ENCODE measurements at places on chromosomes 6 and 20.

DNA sequence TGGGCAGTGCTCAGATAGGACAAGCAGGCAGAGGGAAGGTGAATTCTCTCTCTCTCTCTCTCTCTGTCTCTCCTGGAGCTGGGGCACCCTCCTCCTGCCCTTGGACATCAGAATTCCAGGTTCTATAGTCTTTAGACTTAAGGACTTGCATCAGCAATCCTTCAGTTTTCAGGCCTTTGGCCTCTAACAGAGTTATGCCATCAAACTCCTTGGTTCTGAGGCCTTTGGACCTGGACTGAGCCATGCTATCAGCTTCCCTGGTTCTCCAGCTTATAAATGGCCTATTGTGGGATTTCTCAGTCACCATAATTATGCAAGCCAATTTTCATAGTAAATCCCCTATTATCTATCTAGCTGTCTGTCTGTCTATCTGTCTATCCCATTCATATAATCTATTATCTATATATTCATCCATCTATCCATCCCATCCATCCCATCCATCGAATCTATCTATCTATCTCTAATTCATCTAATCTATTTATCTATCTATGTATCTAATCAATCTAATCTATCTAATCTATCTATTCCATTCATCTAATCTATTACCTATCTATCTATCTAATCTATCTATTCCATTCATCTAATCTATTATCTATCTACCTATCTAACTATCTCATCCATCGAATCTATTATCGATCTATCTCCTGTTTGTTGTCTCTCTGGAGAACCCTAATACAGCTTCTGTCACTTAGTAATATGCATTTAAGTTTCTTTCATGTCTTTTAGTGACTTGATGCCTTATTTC is 48.2 kb upstream of the HIVEP1 start:
- no peak for DNase-seq

DNA sequence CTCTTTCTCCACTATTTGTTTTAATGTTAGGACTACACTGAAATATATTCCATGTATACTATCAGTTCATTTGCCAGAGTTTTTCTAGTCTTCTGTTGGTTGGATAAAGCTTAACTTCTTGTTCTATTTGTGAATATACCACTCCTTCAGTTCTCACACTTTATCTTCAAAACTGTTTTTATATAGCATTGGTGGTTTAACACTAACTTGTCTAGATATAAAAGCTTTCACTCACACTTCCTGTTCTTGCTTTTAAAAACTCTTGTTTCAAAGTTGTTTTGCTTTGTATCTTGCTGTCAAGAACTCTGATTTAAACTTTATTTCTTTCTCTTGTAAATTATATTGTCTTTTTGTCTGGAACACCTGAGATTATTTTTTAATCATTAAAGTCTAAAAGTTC is 226.8 kb upstream of the TENT5A start:
- no peak for DNase-seq

DNA sequence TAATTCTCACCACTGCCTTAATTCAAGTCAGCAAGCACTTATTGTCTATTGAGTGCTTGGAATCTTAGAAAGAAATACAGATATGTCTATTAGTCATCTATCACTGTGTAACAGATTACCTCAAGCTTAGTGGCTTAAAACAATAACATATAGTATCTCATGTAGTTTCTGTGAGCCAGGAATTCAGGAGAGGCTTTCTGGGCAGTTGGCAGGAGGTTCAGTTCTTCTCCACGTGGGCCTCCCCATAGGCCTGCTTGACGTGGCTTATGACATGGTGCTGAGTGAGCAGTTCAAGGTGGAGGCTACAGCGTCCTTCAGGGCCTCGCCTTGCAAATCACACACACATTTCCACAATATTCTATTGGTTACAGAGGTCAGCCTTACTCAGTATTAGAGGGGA is 69.7 kb downstream of the DTD1 start:
- no peak for DNase-seq

DNA sequence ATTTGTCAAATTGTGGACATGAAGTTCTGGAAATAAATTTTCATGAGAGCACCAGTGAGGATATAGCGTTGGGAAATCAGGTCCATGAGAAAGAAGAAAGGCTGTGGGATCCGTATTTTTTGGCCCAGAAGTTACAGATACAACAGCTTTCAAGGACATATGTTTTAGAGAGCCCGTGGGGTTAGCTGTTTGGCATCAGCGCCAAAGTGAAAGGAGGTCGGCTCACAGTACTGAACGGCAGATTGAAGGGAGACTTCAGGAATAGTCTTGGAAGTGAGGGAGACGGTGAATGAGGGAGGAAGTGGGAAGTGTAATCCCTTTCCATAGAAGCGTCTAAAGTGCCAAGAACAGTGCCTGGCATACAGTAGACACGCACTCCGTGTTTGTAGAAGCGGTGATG is 31.8 kb downstream of the ZDHHC14 start:
- no peak for DNase-seq

- no peak for DNase-seq
Measured at GRCh38 chr20:2703716-2704475, 11.3 kb downstream of the EBF4 start.

DNA sequence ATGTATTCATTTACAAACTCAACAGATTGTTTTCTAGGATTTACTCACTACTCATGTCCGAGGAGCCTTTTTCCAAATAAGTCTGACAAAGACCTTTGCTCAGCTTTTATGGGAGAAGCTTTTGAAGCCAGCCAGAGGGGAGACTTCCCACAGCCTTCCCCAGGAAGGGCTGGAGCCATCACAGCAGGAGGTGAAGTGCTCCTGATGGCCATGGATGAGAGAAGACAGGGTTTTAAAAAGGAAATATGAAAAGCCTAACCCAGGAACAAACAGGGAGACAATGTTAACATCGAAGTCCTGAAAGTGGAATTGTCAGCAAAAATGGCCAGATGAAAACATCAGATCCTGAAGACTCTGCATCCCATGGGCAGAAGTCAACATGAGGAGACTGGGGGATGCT is 11.6 kb upstream of the TAGAP start:
- no peak for DNase-seq

DNA sequence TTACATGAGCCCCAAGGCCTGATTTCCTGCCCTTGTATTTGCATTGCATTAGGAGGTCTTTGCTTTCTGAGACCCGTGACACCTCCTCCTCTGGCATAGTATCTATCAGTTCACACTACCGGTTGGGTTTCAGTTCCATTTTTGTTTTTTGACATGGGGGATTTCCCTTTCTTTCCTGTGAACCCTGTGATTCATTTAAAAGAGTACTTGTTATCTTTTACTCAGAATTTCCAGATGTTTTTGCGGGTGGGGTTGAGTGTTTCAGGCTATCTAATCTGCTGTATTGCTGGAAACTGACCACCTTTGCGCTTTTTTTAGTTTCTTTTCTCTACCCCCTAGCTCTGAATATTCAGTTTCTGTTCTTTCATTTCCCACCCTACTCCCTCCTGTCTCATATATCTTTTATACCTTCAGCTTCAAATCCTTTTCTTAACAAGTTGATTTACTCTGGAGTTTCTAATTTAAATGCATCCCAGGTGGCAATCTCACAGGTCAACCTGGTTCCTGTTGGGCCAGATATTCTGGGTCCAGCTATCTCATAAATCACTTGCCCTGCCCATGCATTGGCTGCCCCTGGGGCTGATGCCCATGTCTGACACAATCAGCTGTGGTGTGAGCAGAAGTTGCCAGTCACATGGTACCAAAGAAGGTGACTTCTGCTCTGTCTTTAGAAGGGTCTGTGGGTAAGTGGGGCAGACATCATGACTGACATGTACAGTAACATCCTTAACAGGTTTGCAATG is 14.3 kb upstream of the NCOA3 start:
- peak; percentile 47 for DNase-seq

DNA sequence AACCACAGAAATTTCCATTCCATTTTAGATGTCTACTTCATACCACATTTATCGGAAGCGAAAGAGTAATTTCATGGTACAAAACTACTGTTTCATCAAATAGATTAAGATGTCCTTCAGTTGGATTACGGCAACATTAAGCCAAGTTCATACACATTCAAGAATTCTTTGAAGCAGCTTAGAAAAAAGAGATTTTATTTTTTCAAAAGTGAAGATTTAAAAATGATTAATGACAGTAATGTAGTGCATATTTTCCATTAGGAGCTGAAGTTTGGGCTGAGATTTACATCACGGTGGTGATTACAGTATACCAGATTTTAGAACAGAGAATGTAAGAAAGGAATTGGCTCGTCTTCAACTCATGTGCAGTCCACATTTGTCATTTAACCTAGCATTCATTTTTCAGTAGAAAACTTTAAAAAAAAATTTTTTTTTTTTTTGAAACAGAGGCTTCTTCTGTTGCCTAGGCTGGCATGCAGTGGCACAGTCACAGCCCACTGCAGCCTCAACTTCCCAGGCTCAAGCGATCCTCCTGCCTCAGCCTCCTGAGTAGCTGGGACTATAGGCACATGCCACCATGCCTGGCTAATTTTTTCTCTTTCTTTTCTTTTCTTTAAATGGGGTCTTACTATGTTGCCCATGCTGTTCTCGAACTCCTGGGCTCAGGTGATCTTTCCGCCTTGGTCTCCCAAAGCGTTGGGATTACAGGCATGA is 1.9 kb downstream of the SYNJ2 start:
- DNase-seq, result no peak

GRCh38 chr6:143198312-143198711 is 137.6 kb downstream of the AIG1 start:
- no peak for DNase-seq

DNA sequence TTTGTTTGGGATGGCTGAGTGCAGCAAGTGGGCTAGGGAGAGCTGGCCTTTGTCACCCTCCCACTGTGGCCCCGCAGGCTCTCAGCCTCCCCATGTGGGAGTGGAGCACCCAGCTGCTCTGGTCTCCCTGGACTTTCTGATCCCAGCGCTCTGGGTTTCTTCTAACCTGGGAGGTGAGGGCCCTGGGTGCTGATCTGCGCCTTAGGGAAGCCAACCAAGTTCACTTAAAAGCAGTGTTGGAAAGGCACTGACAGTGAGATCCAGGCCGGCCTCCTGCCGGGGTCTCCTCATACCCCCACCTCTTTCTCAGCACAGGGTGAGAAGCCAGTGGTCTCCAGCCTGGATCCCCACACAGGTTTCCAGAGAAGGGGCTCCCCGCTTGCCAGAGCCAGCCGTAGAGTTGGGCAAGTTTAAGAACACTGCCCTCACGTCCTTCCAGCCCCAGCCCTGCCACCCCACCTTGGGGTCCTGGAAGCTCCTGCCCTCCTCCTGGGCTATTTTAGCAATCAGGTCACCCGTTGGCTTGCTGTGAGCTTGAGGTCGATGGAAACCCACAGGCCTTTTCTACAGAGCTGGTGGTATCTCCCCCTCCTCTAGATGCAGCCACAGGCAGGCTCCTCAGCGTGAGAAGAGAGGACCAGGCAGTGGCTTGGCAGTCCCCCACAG is 9.6 kb downstream of the C20orf203 start:
- no peak for DNase-seq

- no peak for DNase-seq
Measured at GRCh38 chr6:117440706-117441525, 15.2 kb upstream of the ROS1 start.

DNA sequence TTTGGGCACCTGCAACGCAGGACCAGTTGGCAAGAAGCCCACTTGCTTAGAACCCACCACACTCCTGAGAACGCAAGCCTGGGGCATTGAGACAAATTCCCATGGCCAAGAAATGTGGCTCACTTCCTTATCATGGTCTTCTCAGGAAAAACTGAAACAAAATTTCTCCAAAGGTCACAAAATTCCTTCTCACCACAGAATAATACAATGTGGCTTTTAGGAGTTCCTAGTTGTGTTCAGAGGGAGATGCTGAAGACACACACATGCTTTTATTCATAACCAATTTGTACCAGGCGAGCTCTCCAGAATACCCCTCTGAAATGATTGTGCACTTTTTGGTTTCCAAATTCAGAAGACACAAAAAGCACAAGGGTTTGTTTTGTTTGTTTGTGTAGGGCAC is 31.6 kb downstream of the ADTRP start:
- DNase-seq, result no peak

DNA sequence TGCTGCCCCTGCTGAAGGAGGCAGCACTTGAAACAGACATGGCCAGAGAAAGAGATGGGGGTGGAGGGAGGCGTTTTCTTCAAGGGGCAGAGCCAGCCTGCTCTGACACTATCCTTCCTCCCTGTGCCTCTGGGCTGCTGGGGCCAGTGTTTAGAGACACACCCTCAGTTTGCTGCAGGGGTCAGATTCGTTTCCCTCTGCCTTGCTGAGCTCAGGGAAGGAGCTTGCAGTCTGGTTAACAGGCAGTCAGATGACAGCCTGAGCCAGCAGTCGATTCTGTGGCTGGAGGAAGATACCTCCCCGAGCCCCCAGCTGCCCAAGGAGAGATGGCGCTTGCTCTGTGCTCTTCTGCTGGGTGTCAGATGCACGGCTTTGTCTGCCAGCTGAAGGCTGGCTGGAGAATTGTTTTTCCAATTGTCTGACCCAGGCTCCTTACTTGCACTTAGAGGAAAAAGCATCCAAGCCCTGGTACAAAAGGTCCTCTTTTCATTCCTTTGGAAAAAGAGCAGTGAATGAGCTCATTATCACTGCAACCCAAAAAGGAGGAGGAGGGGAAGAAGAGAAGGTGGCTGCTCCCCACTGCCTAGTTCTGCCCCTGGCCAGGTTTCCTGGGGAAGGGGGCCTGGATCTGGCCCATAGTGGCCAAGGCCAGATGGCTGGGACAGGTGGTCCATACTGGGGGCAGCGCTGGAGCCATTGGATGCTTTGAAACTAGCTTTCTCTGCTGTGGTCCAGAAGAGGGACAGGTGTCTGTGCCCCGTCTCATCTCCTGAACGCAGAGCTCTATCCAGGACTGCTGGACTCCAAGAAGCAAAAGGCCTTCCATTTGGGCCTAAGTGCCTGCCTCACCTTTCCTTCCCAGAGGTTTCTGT is 88.2 kb downstream of the TCP11 start:
- DNase-seq, result no peak

- DNase-seq, result no peak
Measured at GRCh38 chr6:146364816-146365594, 178.6 kb upstream of the RAB32 start.

DNA sequence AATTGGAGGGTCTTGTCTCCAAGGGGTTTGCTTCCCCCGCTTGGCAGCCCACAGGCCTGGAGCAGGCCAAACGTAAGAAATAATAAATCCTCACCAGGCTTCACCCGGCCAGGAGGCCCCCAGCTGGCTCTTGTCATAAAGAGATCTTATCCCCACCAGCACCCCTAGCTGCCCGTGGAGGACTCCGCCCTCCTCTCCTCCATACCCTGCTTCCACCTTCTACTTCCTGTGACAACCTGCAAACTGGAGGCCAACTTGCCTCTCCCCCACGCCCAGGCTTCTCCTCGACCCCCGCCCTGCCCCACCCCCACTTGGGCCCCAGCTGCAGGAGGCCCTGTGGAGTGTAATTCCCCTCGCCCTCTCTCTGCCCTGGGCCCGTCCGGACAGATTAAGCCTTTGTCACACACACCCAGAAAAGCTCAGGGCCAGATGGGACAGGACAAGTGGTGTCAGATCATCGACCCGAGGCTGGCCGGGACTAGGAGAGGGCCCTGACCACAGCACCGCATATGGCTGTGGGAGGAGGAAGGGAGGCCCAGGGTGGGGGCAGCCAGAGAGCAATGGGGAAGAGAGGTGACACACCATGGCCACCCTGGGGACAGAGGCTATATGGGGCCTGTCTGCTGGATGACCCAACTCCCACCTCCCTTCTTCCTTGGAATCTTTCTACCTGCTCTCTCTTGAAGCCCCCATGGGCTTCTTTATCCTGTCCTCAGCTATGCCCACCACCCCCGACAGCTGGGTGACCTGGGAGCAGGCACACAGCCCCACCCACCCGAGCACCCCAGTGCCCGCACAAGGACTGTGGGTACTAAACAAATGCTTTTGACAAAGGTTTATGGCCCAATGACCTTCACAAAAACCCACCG is 3.9 kb downstream of the NOL4L start:
- no peak for DNase-seq

Data from activated T-cell treated with anti-CD3 and anti-CD28 coated beads for 4 hours (primary cell).